ENCODE measurements at places on chromosomes 11 and 22.
A peak's percentile ranks its signal among the peaks of the same experiment; 100 is the strongest.

- DNase-seq, result no peak
These were observed 44.9 kb upstream of the CARS1 start for GRCh38 chr11:3101921-3102640.

- no peak for DNase-seq
These were observed 19.1 kb downstream of the DCPS start for GRCh38 chr11:126322996-126323395.

DNA sequence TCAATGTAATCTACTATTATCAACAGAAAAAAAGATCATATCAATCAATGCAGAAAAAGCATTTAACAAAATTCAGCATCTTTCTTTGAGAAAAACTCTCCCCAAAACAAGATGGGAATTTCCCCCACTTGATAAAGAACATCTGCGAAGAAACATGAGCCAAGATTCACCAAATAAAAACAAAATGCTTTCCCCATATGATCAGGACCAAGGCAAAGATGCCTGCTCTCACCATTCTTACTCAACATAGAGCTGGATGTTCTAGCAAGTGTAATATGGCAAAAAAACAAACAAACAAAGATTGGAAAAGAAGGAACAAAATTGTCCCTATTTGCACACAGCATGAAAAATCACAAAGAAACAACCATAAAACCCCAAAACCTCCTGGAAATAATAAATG is 23.4 kb downstream of the SHANK2 start:
- no peak for DNase-seq

- no peak for DNase-seq
These were observed 34.3 kb upstream of the CFAP300 start for GRCh38 chr11:102012946-102013345.

GRCh38 chr11:74212533-74212932 is 41.4 kb downstream of the PPME1 start:
- DNase-seq, result no peak

DNA sequence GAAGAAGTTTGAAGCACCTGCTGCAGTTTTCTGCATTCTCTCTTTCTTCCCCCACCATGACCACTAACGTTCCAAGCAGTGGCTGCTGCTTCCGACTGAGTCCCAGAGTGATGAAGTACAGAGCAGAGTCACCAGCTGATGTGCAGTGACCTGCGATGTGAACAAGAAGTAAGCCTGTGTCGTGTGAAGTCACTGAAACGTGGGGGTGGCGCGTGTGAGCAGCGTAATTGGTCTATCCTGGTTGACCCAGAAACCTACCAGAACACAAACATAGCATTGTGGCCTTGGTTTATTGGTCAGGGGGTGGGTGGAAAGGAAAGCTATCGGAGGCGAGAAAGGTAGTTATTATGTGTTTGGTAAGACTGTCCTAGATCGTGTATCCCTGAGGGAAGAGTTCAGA is 3.5 kb downstream of the KRTAP5-7 start:
- no peak for DNase-seq

GRCh38 chr11:12864316-12865156 is 144.6 kb upstream of the RASSF10 start:
- DNase-seq, result peak; percentile 62

- peak; percentile 59 for DNase-seq
These were observed 1.0 kb downstream of the VWCE start for GRCh38 chr11:61293867-61294716.

GRCh38 chr11:100735949-100736675 is 49.0 kb downstream of the ARHGAP42 start:
- DNase-seq, result no peak

GRCh38 chr11:94941131-94941530 is 32.2 kb downstream of the CWC15 start:
- DNase-seq, result no peak

DNA sequence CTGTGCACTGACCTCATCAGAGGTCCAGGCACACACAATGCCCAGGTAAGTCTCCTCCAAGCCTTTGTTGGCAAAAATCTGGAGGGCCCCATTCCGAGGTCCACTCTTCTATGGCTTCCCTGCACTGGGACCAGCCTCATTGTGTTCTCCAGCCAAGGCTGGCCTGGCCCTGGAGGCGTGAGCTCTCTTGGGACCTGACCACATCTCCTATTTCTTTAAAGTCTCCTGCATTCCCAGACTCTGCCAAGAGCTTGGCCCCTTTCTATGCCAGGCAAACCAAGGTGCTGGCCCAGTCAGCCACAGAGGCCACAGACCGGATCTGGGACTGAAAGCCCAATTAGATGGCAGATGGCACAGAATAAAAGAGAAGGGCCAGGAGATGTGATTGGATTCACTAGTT is 55.1 kb downstream of the C11orf58 start:
- no peak for DNase-seq

DNA sequence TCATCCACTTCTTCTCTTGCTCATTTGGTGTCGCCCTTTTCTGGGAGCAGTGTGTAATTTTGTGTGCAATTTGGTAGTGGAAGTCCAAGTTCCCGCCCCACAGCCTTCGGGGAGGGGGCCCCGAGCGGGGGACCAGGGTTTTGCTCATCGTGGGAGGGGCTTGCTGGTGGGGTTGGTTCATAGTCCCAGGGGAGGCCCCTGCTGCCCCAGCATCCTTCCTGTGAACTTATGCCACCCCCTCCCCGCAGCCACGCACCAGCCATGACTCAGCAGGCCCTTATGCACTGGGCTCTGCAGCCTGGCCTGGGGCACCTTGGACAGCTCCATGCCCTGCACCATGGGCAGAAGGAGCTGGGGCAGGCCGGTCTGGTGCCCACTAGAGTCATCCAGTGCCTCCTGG is 1183.6 kb downstream of the BRD1 start:
- no peak for DNase-seq

- peak; percentile 53 for DNase-seq
These were observed 392.3 kb upstream of the ARHGAP42 start for GRCh38 chr11:100294748-100295147.

- peak; percentile 9 for DNase-seq
These were observed 10.7 kb downstream of the CRY2 start for GRCh38 chr11:45857961-45858474.

DNA sequence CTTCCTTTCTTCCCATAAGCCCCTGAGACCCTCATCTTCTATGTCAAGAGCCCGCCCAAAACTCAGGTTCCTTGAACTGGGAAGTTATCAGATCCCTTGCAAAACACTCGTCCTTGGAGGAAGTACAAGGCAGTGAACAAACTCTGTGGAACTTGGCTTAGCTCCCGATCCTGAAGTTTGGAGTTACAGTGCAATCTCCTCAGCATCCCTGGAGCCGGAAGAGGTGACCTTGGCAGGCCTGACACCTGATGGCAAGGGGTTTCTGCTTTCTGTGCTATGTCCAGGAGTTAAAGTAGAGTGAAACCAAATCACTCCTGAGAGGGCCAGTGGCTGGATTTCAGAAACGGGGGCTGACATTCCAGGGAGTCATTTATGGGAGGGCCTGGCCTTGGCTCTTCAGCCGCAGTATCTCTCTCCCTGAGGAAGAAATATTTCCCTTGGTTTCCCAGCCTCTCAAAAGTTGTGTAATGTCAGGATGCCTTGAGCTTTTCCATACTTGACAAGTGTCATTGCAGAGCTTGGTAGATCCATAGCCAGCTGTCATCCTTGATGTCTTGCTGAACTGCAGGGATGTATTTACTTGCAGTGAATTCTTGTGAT is 1.9 kb upstream of the GRAMD1B start:
- DNase-seq, result no peak

DNA sequence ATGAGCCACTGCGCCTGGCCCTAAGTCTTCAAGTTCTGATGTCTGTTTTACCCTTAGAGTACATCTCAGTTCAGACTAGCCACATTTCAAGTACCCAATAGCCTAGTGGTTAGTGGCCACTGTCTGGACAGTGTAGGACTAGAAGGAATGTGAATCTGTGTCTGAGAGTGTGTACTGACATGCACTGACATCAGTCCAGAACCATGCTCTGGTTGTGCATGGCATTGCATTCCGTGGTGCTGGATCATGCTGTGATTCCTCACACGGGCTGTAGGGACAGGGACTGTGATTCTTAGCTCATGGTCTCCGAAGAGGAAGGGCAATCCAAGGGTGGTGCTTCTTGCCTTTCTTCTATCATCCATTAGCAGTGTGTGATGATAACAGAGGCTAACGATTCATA is 41.1 kb downstream of the AMOTL1 start:
- DNase-seq, result no peak

GRCh38 chr22:29105468-29105867 is 32.6 kb downstream of the KREMEN1 start:
- no peak for DNase-seq

- DNase-seq, result no peak
These were observed 102.7 kb downstream of the PHF21B start for GRCh38 chr22:44906999-44907644.

DNA sequence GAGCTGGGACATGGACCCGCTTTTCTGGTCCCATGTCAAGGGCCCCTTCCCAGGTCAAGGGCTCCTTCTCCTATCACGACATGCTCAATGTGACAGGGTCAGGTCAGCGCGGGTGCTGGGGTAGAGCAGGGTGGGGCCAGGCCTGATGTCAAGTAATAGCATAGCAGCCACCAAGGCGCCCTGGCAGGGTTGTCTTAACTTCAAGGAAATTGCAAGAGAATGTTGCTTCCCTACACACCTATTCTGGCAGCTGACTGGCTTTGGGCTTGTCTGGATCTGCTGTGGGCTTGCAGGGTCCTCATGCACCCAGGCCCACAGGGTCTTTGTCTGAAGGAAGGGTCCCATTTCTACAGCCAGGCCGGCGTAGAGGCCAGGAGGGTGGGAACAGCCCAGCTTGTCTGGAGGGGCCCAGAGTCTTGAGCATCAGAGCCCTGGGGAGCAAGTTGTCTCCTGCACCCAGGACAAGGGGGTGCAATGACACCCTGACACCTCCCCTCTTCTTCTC is 71.4 kb downstream of the BUD13 start:
- no peak for DNase-seq

- DNase-seq, result no peak
These were observed 60.3 kb downstream of the ATXN10 start for GRCh38 chr22:45731798-45732495.

- DNase-seq, result no peak
These were observed 55.3 kb upstream of the TEAD1 start for GRCh38 chr11:12618743-12619540.

DNA sequence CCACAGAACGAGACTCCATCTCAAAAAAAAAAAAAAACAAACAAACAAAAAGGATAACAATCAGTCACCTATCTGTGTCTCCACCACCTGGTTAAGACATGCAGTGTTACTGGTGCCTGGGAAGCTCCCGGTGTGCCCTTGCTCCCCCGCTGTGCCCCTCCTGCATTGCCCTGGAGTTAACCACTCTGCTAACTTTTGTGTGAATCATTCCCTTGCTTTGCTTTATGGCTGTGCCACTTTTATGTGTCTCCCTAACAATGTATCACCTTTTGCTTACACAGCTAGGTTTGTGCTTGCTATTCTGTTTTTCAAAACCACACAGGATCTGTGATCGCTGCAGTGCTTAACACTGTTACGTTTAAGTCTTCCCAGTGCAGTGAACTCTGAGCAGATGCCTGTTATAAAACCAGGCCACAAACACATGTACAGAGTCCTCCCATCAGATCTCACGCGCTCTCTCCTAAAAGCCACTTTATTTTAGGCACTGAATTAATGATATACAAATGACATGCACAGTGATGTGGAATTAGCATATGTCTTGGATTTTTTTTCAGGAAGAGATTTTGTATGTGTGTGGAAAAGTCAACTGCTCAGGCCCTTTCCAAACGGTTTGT is 69.9 kb downstream of the BUD13 start:
- no peak for DNase-seq

GRCh38 chr11:2451916-2452315 is 7.1 kb downstream of the KCNQ1 start:
- no peak for DNase-seq

- no peak for DNase-seq
These were observed 87.5 kb downstream of the TBC1D22A start for GRCh38 chr22:46849951-46850350.

- no peak for DNase-seq
These were observed 327.6 kb upstream of the CCDC90B start for GRCh38 chr11:83613767-83614121.

- DNase-seq, result no peak
These were observed 165.0 kb downstream of the BRD1 start for GRCh38 chr22:49662681-49663080.

- DNase-seq, result no peak
These were observed 3.7 kb downstream of the INSC start for GRCh38 chr11:15118431-15118830.

DNA sequence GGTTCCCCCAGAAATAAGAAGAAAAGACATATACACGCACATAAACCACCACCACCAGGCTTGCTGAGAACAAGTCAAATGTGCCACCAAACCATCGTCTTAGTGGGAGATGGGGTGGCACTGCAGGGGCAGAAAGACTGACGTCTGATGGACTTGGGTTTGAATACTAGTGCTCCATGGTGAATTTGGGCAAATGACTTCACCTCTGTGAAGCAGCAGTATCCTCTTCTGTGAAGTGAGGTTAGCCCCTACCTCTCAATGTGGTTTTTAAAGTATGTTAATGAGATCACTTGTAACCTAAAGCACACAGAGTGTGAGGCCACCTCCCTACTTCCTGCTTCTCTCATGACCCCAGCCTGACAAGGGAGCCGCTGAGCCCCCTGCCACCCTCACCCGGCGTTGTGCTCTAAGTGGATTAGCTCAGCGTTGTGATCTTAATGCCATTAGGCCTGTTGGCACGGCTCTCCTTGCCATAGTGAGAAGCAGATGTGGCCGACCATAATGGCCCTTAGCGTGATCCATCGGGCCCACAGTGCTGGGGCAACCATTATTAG is 14.4 kb downstream of the ZBTB16 start:
- no peak for DNase-seq

- no peak for DNase-seq
These were observed 554 bp downstream of the LRRC32 start for GRCh38 chr11:76669901-76670484.

DNA sequence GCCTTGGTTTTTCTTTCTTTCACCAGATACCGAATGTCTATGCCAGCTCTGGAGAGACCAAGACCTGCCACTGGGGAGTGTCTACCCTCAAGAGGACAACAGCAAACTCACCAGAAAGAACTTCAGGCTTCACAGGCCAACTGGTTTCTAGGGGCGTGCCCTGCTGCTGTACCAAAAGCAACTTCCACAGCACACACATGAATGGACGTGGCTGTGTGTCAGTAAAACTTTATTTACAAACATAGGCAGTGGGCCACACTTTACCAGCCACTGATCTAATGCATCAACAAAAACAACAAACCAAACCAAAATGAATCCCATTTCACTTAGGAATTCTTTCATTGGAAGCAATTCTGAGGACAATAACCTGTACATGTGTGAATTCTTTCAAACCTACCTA is 16.7 kb downstream of the DEAF1 start:
- no peak for DNase-seq

- DNase-seq, result no peak
These were observed 332.2 kb downstream of the LUZP2 start for GRCh38 chr11:24828938-24829605.

- DNase-seq, result no peak
These were observed 24.4 kb upstream of the SNX19 start for GRCh38 chr11:130940706-130941105.
